ENCODE measurements at places on chromosomes 2 and 18. TPM values are rescaled to one million over a fixed set of nuclear protein-coding genes. Genes with fewer than 3 reads are reported as not detected.

FAM228A gene
- total RNA-seq: 0.16 TPM

SLC40A1 gene
- 48.2 TPM for total RNA-seq

RND3 gene
- 20.4 TPM for total RNA-seq

LBX2 gene
- total RNA-seq: 0.16 TPM

RGPD3 gene
- 0.08 TPM for total RNA-seq

CROCC2 gene
- total RNA-seq: not detected

GRCh38 chr18:42801706-42802105 is 313.8 kb downstream of the RIT2 start:
- DNase-seq: no peak

DNA sequence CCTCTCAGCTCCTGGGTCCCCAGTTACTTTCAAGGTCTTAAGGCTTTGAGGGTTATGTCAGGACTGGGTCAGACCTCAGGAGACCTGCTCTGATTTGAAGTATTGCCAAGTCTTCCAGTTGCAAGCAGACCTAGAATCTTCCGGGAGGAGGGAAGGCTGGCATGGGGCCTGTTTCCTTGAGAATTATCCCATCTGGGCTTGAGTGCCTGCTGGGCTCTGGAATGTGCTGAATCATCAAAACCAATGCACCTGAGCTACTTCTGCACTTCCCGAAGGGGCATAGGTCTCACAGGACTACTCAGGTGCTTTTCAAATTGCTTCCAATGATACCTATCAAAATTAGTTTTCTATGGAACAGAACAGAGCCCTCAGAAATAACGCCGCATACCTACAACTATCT is 327.3 kb downstream of the XIRP2 start:
- no peak for DNase-seq

- DNase-seq: no peak
Measured at GRCh38 chr2:151020411-151020810, 241.3 kb downstream of the RBM43 start.

GRCh38 chr2:176174824-176175708 is 13.4 kb upstream of the HOXD1 start:
- no peak for DNase-seq

GRCh38 chr2:60366135-60366712 is 187.2 kb downstream of the BCL11A start:
- no peak for DNase-seq

DNA sequence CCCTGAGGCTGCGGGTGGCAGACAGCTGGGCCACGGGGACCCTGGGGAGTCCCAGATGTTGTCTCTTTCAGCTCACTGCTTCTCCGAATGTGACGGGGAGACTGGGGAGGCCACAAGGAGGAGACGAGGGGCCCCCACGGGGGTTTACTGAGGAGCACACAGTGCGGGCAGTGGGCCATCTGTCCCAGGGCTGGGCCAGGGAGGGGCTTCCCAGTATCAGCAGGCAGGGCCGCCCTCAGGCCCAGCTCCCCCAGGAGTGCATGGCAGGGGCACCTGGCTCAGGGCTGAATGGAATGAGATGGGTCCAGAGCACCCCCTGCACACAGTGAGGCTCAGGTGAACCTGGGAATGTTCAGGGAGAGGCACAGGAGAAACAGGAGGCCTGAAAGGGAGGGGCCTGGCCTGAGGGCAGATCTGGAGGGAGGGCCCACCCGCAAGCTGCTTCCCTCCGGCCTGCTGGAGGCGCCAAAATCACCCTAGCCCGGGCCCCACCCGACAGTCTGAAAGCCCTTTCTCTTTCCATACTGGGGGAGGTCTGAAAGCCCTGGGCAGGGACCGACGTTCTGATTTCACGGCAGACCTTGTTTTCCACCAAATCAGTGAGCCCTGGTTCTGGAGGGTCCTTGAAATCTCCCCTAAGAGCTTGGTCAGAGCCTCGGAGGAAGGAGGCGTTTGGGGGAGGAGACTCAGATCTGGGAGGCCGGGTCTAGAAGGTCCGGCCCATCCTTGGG is 35.5 kb upstream of the PTMA start:
- no peak for DNase-seq
